HS-5 (cell line): ENCODE measurements at places on chromosomes 13 and 19.

GRCh38 chr13:90627813-90628212 lies 719.7 kb upstream of the MIR17HG start:
- DNase-seq: no peak

- DNase-seq: peak; percentile 48
These were observed 158.1 kb downstream of the IRS2 start for GRCh38 chr13:109628251-109628699.

GRCh38 chr13:76730220-76730619 lies 156.0 kb downstream of the KCTD12 start:
- DNase-seq: no peak

GRCh38 chr19:28961772-28962500 lies 251.0 kb downstream of the UQCRFS1 start:
- DNase-seq: peak; percentile 56

- DNase-seq: no peak
These were observed 601 bp upstream of the ZNF749 start for GRCh38 chr19:57434386-57435061.

- no peak for DNase-seq
These were observed 143.9 kb upstream of the ZNF536 start for GRCh38 chr19:30228113-30228834.
